ENCODE measurements at places on chromosomes 1 and 21. TPM values are rescaled to one million over a fixed set of nuclear protein-coding genes. Genes with fewer than 3 reads are reported as not detected.

The DYNLT4 gene
- 1.1 TPM for total RNA-seq

The PBXIP1 gene
- total RNA-seq: 19.4 TPM

The PLPPR5 gene
- total RNA-seq: 0.07 TPM

The ERI3 gene
- total RNA-seq: 43.3 TPM

The ARHGEF10L gene
- not detected for total RNA-seq

The RABGGTB gene
- total RNA-seq: 170 TPM

The MARK1 gene
- total RNA-seq: not detected

The LEFTY1 gene
- 0.83 TPM for total RNA-seq

The CASQ1 gene
- total RNA-seq: not detected

The SMCP gene
- total RNA-seq: not detected

The MUL1 gene
- 11.9 TPM for total RNA-seq

The CELA2A gene
- not detected for total RNA-seq

The GBP5 gene
- 174 TPM for total RNA-seq

The EFNA1 gene
- total RNA-seq: 0.59 TPM

The CDK18 gene
- 8.4 TPM for total RNA-seq

The TNNT2 gene
- not detected for total RNA-seq

The DNASE2B gene
- total RNA-seq: not detected

The KRTAP19-1 gene
- total RNA-seq: not detected

The MX2 gene
- 10.3 TPM for total RNA-seq

The S100A7A gene
- total RNA-seq: not detected

The PRRX1 gene
- total RNA-seq: not detected

The TMEM81 gene
- 2.5 TPM for total RNA-seq

The NPHS2 gene
- not detected for total RNA-seq

The PYHIN1 gene
- 8.5 TPM for total RNA-seq

The S100A1 gene
- not detected for total RNA-seq

The MR1 gene
- total RNA-seq: 16.7 TPM

The C1QB gene
- total RNA-seq: not detected

The LCE1D gene
- not detected for total RNA-seq

The LAMC1 gene
- 0.23 TPM for total RNA-seq

The PLD5 gene
- total RNA-seq: not detected

The CD247 gene
- total RNA-seq: 229 TPM

The WDR64 gene
- total RNA-seq: not detected

The MYBPH gene
- total RNA-seq: not detected

The AQP10 gene
- total RNA-seq: not detected

The GPR161 gene
- total RNA-seq: 0.16 TPM

The CYP4Z1 gene
- total RNA-seq: not detected

The CCDC181 gene
- total RNA-seq: not detected

The PDPN gene
- not detected for total RNA-seq

The CRABP2 gene
- total RNA-seq: 0.78 TPM

The CD1B gene
- not detected for total RNA-seq

All from activated CD8-positive, alpha-beta T cell treated with anti-CD3 and anti-CD28 coated beads for 36 hours (primary cell).